Stimulated activated CD4-positive, alpha-beta T cell treated with anti-CD3 and anti-CD28 coated beads, Interleukin-1b, Interleukin-23, amount 100 ng/mL, for 1 hour (primary cell): ENCODE measurements at places on chromosomes 12 and 14.
A peak's percentile ranks its signal among the peaks of the same experiment; 100 is the strongest.

- no peak for DNase-seq
Observed at GRCh38 chr12:69254046-69254445, 14.7 kb downstream of the CPSF6 start.

DNA sequence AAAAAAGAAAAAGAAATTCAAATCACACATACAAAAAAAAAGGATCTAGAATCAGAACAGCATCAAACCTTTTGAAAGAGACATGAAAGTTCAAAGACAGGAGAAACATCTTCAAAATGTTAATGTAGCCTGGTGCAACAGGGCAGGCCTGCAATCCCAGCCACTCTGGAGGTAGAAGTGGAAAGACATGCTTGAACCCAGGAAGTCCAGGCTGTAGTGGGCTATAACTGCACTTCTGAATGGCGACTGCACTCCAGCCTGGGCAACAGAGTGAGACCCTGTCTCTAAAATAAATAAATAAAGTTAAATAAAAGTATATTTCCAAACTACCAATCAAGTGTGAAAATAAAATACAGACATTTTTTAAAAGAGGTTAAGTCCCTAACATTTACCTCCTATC, 18.7 kb upstream of the AP4S1 start:
- no peak for DNase-seq

GRCh38 chr12:57844709-57845477, 1.6 kb downstream of the CTDSP2 start:
- DNase-seq = peak; percentile 13

DNA sequence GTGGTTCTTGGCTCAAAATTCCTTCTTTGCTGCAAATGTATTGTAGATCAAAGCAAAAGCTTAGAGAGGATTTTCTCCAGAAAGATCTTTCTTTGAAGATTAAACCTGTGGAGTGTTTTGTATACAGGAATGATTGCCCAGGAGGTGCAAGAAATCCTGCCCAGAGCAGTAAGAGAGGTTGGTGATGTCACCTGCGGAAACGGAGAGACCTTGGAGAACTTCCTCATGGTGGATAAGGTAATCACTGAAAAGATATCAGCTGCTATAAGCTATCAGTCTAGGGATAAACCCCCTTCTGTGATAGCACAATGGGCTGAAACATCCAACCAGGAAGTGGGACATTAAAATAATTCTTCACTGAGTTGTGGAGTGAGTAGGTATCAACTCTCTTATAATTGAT, 85.7 kb downstream of the MYRFL start:
- DNase-seq = no peak

GRCh38 chr14:104973385-104974145, 4.6 kb downstream of the AHNAK2 start:
- DNase-seq = no peak

DNA sequence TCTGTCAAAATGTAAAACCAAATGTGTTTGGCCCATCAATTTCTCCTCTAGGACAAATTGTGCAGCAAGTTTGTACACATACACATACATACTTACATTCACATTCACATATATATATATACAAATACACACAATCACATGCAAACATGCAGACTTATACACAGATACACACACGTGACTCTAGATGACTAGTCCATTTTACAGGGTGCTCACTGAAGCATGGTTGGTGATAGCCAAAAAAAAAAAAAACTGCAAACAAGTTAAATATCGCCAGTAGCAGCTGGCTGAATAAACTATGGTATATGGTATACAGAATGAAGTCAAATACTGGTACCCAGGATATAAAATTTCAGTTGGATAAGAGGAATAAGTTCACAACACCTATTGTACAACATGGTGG, 77.9 kb downstream of the SLC25A21 start:
- no peak for DNase-seq

GRCh38 chr14:85442996-85443395, 86.9 kb upstream of the FLRT2 start:
- DNase-seq = no peak

DNA sequence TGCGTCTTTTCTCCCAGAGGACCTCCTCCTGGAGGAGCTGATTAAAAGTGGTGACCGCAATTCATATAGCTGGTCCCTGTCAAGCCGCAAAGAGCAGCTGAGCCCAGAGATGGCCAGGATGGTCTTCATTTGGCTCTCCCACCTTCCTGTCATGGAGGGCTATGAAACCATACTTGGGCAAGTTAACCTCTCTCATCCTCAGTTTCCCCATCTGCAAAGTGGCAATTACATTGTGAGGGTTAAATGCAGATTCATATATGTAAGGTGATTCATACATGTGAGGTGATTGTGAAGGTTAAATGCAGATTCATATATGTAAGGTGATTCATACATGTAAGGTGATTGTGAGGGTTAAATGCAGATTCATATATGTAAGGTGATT, 3.6 kb upstream of the TESC start:
- no peak for DNase-seq

- DNase-seq = no peak
Observed at GRCh38 chr14:105389534-105389933, 8.8 kb upstream of the TEX22 start.

GRCh38 chr14:99318091-99318958, 46.3 kb upstream of the BCL11B start:
- no peak for DNase-seq

DNA sequence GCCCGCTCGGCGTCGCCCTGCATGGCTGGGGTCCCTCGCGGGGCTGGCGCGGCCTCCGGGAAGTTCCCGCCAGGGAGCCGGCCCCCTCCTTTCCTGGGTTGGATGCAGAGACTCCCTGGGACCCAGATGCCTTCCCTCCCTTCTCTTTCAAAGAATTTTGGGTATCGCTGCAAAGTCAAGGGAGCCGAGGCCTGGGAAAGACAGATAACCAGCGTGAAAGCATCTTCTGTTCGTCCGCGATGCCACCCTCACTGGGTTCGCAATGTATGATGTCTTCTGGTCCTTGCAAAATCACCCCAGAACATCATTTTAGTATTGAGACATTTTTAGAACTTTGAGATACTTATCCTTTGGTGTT, 451 bp downstream of the IRAK3 start:
- DNase-seq = no peak

- peak; percentile 23 for DNase-seq
Observed at GRCh38 chr12:40010899-40011774, 94.7 kb downstream of the SLC2A13 start.

GRCh38 chr12:54229624-54230212, 40.9 kb upstream of the SMUG1 start:
- no peak for DNase-seq

- no peak for DNase-seq
Observed at GRCh38 chr12:21539797-21540196, 13.7 kb downstream of the SPX start.

DNA sequence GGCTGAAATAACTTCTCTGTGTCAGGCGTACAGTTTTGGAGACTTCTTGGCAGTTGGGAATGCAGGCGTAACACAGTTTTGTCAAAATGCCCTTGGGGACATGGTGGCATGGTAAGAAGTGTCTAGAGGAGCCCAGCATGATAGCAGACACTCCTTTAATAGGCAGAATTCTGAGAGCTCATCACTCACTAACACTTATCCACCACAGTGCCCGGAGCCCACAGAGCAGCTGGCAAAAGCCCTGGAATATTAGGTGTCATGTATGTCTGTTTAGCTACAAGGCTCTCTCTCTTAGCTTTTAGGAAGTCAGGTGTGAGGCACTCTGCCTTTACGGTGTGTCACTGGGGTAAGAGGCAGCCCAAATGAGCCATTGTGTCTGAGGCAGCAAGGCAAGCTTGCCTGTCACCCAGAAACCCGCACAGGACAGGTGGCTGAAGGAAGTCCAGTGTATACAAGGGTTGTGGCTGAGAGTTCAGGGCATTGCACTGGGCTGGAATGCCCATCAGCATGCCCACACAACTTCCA, 96.3 kb downstream of the ESRRB start:
- DNase-seq = no peak

GRCh38 chr14:35366056-35366451, 38.5 kb downstream of the NFKBIA start:
- DNase-seq = no peak

DNA sequence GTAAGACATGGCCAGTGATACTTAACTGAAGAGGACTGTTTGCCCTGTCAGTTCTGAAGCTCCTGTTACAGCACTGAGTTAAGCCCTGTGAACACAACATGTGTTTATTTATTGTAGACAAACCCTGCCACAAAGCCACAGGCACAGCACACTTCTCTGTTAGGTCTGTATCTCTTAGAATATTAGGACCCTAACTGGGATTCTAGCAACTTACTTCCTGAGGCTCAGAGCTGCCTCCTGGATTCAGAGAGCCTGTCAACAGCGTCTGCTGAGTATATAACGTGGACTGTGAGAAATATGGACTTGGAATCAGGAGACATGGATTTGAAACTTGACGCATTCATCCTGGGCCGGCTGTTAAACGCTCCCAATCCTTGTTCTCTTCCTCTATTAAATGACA, 135.0 kb upstream of the HIF1A start:
- no peak for DNase-seq

DNA sequence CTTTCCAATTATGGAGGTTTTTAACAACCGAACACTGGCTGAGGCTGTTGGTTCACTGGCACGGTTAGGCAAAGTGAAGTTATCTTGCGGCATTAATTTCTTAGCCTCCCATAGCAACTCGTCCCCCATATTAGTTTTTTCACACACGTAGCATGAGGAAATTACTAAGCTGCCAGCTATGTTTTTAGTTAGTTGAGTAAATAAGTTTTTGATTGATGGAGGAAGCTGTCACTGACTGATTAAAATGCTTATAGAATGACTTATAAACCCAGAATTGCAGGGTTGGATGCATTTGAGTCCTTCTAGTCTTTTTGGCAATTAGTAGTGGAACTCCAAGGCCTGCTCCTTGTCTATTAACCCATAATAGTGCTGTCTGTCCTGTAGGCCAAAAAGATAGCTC, 97.1 kb downstream of the ALG10 start:
- no peak for DNase-seq

DNA sequence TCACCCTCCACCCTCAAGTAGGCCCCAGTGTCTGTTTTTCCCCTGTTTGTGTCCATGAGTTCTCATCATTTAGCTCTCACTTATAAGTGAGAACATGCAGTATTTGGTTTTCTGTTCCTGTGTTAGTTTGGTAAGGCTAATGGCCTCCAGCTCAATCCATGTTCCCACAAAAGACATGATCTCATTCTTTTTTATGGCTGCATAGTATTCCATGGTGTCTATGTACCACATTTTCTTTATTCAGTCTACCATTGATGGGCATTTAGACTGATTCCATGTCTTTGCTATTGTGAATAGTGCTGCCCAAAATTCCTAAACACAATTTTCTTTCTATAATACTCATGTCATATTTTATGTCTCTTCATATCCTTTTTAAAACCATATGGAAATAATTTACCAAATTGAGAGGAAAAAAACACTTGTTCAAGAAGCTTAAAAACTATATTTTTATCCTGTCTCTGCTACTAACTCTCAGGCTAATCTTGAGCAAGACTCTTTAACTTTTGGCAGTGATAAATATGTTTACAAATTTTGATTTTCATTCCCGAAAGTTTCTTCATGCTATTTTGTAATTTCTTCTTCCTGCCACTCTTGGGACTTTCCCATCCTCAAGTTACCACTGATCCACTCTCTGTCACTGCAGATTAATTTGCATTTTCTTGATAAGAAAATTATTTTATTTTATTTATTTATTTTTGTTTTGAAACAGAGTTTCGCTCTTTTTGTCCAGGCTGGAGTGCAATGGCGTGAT, 28.0 kb upstream of the OSBPL8 start:
- no peak for DNase-seq

DNA sequence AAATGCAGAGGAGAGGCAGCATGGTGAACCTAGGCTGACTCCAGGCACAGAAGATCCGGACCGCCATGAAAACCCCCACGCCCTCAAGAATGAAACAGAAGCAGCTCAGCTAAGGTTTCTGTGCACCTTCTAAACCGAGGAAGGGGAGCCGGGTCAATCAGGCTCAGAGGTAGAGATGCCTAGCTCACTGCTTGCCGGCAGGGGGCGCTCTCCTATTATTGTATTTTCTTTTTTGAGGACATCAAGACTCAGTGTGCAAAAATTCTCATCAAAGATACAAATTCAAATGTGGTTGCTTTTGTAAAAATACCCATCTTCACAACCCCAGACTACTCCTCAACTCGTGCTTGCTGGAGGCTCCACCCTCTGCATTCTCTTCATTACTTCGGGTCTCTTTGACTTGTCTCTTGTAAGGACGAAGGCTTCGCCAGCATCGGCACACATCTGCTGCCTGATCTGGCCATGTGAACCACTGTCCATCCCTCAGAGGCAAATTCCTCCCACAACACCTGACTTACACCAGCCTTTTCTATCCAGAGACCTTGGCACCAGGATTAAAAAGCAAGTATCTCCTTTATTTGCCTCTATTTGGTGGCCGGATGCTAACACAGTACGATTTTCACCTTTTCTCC, 33.4 kb upstream of the RNASE3 start:
- DNase-seq = peak; percentile 62

DNA sequence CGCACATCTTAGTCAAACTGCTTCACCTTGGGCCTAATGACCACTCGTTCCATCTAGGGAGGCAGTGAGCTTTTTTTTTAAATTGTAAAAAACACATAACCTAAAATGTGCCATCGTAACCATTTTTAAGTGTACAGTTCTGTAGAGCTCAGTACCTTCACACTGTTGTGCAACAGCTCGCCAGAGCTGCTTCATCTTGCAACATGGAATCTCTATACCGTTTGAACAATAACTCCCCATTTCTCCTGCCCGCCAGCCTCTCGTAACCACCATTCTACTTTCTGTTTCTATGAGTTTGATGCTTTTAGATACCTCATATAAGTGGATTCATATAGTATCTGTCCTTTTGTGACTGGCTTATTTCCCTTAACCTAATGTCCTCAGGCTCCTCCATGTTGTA, 196.2 kb downstream of the CHST11 start:
- no peak for DNase-seq

- no peak for DNase-seq
Observed at GRCh38 chr14:100542619-100543205, 44.5 kb downstream of the BEGAIN start.

DNA sequence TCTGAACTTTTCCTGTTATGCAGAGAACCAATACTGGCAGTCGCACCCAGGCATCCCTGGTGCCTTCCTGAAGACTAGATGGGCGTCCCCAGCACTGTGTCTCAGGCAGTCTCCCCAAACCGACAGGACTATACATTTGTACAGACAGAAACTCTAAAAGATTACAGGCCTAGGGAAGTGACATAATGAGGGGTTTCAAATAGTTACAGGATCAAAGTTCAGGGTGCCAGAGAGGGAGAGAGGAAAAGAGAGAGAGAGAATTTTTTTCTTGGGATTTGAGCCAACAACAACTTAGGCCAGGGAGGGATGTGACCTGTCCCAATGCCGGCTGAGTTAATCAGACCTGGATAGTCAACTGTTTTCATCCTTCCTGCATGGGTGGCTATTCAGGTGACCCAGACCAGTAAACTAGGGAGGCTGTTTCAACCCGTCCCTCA, 9.3 kb upstream of the GMFB start:
- DNase-seq = no peak

- no peak for DNase-seq
Observed at GRCh38 chr12:89680409-89680808, 28.2 kb downstream of the ATP2B1 start.
